ENCODE measurements at places on chromosomes 4 and X.
A peak's percentile ranks its signal among the peaks of the same experiment; 100 is the strongest.

- peak; percentile 50 for DNase-seq
These were observed 94.5 kb upstream of the DHRSX start for GRCh38 chrX:2595258-2595657.

DNA sequence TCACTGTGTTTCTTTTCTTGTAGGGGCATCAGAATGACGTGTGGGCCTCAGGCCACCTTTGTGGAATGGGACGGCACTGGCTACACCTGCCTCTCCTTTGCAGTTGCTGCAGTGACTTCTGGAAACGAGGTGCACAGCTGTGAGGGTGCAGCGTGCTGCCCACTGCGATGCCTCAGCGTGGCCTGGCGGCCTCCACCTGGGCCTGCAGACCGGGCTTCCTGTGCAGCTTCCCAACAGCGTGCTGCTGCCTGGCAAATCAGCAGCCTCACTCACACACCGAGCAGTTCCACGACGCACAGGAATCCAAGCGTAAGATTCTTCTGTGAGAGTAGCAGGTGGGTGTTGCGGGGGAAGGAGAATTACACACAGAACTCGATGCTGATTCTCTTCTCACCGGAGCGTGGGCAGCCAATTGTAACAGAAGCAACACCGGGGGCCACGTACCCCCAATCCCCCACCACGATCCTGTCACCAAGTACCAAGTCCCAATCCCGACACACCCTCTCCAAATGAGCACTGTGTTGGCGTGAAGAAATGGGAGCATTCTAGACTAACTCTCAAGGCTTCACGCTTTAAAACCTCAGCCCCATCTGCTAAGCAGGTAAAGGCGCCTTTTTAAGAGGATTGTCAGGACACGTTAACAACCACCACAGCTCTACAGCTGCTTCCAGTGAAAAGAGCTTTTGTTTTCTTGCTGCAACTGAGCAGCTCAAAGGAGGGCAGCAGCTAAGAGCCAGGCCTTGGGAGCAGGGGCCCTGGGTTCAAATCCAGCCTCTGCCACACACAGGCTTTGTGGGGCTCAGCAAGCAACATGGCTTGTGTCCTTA, 16.9 kb downstream of the WDR1 start:
- no peak for DNase-seq

DNA sequence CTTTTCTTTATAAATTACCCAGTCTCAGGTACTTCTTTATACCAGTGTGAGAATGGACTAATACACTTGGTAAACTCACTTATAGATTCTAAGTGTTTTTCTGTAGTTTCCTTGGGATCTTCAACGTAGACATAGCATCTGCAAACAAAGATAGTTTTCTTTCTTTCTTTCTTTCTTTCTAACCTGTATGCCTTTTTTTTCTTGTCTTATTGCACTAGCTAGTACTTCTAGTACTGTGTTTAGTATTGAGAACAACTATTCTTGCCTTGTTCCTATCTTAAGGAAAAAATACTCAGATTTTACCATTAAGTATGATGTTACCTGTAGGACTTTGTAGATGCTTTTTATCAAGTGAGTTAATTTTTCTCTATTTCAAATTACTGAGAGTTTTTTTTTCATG, 102.2 kb downstream of the EDA start:
- no peak for DNase-seq

GRCh38 chr4:153510252-153511001, 44.3 kb downstream of the TMEM131L start:
- DNase-seq, result no peak

- DNase-seq, result no peak
These were observed 2.9 kb upstream of the LEF1 start for GRCh38 chr4:108171339-108172230.

- peak; percentile 99 for DNase-seq
These were observed at the start of gene GTPBP6 for GRCh38 chrX:318739-319578. GTPBP6 (minus strand) TSS chrX:318796; CDS start chrX:318787, 9 bp downstream.

GRCh38 chrX:107674480-107675364, 46.4 kb downstream of the PRPS1 start:
- DNase-seq, result no peak

GRCh38 chrX:100830547-100830946, 10.4 kb downstream of the CSTF2 start:
- DNase-seq, result no peak

DNA sequence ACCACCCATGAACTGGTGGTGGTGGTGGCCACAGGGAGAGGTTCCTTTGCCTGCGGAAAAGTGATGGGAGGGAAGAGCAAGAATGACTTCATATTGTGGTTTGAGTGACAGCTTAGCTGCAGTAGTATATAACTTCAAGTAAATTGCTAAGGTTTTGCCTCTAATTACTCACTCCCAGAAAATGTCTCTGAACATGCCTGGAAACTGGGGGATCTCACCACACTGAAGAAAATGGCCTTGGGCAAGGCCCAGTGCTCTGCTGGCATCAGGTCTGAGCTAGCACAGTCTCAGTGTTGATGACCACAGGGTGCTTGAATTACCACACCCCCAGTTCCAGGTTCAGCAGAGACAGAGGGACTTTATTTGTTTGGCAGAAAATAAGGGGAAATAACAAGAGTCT, 2085.4 kb downstream of the ARAP2 start:
- DNase-seq, result no peak

- no peak for DNase-seq
These were observed 66.4 kb upstream of the C4orf54 start for GRCh38 chr4:99724067-99724466.

DNA sequence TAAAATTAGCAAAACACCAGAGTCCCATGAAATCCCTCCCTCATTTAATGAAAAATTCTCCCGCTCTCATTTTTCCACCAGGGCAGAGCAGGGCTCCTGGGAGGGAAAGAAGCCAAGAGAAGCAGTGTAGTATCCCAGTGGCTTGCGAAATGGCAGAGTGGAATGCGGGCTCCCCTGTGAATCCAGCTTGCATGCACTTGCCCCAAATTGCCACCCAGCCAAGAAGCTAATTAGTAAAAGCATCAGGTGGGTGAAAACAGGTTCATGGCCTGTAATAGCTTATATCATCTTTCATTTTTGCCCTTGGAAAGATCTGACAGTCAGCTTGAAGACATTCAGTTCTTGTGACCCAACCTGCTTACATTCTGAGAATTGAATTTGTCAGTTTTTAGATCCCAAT, 10.1 kb downstream of the AMOT start:
- no peak for DNase-seq

- no peak for DNase-seq
These were observed 34.5 kb downstream of the PRPS1 start for GRCh38 chrX:107662824-107663223.

- no peak for DNase-seq
These were observed 616 bp upstream of the KLHL34 start for GRCh38 chrX:21658746-21659145.

DNA sequence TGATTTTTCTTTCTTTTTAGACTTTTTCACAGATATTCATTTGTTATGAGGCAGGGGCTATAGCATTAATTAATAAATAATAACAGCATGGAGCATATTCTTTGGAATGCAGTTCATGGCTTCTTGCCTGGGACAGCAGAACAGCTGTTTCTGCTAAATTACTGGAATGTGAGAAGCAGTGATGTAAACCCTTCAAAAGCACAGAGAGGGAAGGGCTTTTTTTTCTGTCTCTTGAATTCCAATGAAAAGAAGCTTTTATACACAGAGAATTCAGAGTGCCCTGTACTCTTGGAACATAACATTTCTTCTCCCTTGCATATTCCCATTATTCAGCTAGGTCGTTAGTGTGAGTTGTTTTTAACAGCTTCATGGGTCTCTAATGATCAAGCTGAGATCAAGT, 28.5 kb upstream of the ANK2 start:
- DNase-seq, result no peak

GRCh38 chr4:159003420-159004253, 99.2 kb upstream of the RAPGEF2 start:
- DNase-seq, result no peak

DNA sequence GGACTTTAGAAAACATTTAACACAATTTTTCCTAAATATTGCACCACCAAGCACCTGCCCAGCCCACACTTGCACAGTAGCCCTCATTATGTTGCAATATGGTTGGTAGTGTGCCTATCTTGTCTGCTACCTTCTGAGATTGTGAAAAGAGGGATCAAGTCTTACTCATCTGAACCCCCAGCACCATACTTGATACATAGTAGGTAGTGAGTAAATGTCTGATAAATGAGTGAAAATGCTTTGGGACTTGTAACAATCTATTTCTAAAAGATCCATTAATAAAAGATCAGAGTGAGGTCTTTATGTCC, 118.4 kb upstream of the MED14 start:
- DNase-seq, result no peak
